ENCODE measurements at places on chromosomes 4 and X.

DNA sequence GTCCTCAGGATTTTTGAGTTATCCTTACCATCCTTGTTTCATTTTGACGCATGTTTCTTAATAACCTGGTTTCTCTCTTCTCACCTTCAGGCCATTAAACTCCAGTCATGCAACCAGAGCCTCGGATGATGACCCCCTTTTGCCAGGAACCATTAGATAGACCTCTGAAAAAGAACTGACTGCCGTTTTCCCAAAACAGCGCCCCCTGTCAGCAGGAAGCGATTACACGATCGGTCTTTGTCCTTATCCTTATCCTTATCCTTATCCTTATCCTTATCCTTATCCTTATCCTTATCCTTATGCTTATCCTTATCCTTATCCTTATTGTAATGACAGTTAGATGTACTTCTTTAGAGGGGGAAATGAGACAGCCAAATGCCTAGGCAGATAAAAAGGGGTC, 148.4 kb upstream of the ITM2A start:
- no peak for DNase-seq

GRCh38 chr4:75343333-75343732, 170.9 kb downstream of the RCHY1 start:
- no peak for DNase-seq

DNA sequence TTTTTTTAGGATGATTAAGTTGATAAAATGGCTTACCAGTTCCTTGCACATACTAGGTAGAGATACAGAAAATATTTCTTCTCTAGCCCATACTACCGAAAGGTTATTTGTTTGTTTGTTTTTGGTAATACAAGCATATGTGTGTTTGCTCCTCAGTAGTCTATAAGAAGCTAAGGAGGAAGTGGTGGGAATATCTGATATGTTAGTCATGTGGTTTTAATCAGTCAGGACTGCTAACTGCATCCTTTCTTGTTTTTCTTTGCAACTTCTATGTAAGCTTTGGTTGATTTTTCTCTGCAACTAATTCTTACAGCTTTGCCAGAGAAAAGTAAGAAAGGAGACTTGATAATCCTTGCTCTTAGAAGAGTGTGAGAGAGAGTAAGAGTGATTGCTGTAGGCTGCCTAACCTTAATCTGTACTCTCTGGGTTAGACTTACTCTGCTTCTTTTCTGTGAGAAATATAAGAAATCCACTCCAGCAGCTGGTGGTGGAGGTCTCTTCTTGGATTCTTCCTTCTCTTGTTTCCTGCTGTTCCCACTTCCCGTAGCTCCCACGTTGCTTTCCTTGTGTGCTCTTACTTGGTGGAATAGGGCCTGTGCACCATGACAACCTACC, 28.3 kb downstream of the SEPTIN11 start:
- DNase-seq: no peak

DNA sequence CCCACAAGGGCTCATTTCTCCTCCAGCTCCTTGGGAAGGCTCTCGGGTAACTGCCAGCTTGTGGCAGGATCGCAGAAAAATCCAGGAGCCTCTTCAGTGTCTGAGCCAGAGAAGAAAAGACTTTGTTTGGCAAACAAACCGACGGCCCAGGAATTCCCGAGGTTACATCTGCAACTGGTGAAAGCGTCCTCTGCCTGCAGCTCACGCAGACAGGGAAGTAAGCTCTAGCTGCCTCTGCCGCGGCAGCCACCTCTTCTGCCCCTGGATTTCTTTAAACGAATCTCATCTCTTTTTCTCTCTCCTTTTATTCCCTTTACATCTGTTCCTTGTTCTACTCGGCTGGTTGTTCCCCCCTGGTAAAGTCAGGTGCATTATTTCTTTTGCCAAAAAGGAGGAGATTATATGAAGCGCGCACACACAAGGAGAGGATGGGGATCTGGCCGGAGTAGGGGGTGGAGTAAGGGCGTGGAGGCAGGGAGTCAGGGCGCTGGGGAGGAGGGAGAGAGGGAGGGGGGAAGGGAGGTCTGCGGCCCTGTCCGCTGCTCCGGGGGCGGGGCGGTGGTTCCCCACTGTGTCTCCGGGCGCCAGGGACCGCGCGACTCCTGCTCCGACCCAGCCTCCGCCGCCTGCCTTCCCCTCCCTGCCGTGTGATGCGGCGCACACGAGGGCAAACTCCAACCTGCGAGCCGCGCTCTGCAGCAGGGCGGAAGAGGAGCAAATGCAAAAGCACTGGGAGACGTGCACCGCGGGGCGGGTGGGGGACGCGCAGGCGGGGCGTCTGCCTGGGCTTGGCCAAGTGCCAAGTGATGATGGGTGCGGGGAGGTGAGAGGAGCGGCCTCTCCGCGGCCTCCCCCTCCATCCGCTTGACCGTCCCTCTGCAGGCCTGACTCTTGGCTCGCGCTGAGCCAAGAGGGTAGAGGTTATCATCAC, at the start of gene DCHS2:
TSS of gene DCHS2 (minus strand) at position 459 of the 931 bp plus-strand sequence. CDS start at position 15, 444 bp downstream.
- no peak for DNase-seq

- DNase-seq: no peak
Measured at GRCh38 chr4:107721436-107722100, 1.5 kb upstream of the PAPSS1 start.

DNA sequence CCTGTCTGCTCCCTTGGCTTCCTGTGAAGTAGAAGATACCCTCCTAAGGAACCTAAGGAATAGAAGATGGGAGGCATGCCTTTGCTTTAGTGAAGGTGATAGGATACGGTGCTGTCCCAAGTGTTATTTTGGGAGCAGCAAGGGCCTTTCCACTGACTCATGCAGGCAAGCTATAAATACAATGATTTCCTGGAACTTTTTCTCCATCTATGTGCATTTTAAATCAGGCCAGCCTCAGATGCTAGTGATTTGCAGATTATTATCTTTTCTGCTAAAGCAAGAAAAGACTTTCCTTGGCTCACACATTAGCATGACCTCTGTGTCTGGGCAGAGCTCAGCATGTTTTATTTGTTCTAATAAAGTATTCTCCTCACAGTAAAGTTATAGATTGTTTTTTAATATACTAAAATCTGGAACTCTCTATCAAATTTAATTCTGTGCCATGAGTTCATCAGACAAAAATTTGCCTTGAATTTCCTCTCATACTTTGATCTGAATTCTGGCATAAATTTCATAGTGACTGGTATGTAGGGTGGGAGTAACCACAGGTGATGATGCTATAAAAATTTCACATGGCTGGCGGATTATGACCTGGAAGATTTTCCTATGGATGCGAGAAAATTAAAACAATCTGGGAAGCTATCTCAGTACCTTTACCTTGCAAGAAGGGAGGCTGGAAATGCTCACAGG, 131.7 kb downstream of the REPS2 start:
- DNase-seq: no peak

DNA sequence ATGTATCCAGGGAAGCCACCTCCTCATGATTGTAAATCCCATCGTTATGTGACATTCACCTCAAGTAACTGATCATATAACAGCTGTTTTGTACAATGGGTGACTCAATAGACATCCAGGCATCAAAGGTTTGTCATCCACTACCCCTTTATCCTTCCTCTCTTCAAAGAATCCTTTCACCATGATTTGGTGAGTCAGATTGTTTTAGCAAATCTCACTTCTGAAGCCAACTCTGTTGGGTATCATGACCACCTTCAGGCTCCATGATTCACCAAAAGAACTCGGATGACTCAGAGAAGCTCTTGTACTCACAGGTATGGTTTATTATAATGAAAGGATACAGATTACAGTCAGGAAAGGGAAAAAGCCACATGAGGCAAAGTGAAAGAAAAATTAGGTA, 132.1 kb downstream of the PWWP3B start:
- DNase-seq: no peak

GRCh38 chr4:151087467-151087866, 12.0 kb upstream of the RPS3A start:
- no peak for DNase-seq

- DNase-seq: no peak
Measured at GRCh38 chr4:76872556-76872955, 25.4 kb downstream of the SOWAHB start.

DNA sequence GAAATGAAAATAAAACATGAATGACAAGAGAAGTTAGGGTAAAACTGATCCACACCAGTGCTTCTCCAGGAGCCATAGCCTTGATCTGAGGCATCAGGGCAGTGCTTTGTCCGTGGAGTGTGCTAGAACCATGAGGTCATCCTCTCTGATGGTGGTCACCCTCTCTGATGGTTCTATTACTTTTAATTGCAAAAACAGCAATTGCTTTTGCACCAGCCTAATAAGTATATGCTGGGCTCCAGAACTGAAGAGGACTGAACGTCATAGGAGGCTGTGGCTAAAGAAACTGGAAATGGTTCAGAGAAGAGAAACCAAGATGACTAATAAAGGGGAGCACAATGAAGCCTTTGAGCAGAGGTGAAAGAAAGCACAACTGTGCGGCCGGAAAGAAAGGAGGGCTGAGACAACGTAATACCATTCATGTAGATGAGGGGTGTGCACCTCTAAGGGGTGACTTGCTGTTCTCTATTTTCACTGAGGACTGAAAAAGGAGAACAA, 17.0 kb upstream of the TMEM154 start:
- DNase-seq: peak; percentile 41

DNA sequence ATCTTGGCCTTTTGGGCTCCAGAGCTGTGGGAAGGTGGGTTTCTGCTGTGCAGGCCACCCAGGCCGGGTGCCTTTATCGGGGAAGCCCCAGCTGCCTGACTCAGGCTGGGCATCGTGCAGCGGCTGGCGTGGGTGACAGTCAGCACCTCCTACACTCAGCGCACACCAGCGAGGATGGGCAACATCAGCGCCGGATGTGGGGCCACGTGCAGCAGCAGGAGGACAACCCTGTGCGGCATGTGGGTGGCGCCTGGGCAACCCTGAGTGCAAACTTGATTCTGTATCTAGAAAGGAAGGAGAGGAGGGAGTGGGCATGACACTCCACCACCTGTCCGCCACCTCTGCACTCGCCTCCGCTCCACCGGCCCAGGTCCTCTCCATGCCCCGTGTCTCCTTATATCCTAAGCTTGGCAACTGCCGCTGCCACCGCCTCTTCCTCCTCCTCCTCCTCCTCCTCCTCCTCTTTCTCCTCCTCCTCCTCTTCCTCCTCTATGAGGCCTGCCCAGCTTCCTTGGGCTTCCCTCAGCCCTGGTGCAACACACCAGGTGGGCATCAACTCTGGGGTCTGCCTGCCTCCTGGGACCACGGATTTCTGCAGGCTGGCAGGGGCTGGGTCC, 107.4 kb upstream of the AFAP1 start:
- DNase-seq: no peak

GRCh38 chrX:109264878-109265277, 217.0 kb downstream of the GUCY2F start:
- DNase-seq: no peak

- no peak for DNase-seq
Measured at GRCh38 chrX:139126493-139126892, 404.0 kb upstream of the F9 start.

DNA sequence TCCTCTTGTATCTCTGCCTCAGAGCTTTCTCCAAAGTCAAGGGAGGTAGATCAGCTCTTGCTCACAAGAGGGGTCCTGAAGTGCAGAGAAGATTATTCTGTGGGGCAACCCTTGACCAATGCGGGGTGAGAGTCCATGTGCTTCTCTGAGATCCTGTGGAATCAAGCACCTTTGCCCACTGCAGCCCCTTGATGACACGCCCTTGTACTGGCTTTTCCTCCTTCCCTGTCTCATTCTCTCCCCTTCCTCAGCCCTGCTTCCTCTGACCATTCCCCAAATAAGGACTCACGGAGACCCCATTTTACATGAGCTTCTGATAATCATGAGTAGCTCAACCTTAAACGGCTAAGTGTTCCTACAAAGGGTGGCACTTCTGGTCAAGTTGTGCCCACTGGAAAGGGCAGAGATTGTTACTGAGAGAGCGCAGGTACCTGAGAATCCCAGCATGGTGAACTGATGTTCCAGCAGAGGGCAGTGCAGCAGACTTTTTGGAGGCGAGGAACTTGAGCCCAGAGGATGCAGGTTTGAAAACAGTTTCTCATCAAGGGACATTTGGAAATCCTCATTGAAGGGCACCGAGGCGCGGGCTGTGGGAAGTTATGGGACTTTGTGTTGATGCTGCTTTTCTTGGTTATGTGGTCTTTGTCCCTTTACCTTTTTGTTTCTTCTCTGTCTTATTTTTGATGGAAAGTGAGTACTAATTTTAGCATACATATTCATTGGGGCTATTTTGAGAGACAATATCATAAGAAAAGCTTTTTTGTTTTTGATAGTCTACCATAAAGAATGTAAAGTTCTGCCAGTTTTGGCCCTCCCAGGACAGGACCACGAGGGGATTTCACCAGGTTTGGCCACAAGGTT, 201.3 kb downstream of the RBM46 start:
- DNase-seq: peak; percentile 23

DNA sequence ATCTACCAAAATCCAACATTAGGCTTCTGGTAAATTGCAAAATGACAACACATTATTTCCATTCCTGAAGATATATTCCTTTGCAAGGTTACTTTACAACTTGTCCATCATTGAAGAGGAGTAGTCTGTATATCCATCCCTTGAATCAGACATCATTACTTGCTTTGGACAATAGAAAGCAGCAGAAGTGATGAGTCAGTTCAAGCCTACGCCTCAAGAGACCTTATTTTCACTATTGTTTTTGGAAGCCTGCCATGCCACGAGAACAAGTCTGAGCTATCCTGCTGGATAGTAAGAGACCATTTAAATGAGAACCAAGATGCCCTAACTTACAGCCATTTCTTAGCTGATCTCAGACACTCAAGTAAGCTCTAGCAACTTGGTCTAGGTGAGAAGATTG, 246.0 kb upstream of the HHIP start:
- no peak for DNase-seq

- DNase-seq: no peak
Measured at GRCh38 chr4:20420916-20421602, 169.4 kb downstream of the SLIT2 start.

- no peak for DNase-seq
Measured at GRCh38 chrX:82775426-82775825, 732.7 kb upstream of the POU3F4 start.

DNA sequence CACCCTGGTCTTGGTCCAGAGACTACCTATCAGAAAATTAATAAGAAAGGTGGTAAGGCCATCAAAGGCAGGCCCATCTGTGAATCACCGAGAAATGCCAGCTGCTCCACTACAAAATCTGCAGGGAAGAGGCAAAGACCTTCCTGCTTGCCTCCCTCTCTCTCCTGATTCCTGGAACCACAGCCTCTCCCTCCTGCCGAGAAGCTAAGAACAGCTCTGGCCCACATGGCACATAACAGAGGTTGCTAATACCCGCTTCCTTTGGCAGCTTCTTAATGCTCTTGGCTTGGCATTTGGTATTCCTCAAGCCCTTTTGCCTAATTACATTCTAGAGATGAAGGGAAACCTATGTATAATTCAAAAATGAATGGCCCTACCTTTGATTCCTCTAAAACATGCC, 32.9 kb downstream of the RAI2 start:
- no peak for DNase-seq
